A549 treated with dexamethasone at 1 μM for 4 hours (cell line): ENCODE measurements at places on chromosomes 12 and 14. TPM values are rescaled to one million over a fixed set of nuclear protein-coding genes. Genes with fewer than 3 reads are reported as not detected.

The LAG3 gene
- 0.56 to 1.7 TPM (median 1.3 TPM) in 5 replicates for total RNA-seq

The SPATS2 gene
- total RNA-seq = 30.1 to 37.0 TPM (median 36.5 TPM) in 5 replicates

The ASB2 gene
- total RNA-seq = 0.32 to 0.76 TPM (median 0.38 TPM) in 5 replicates

The NOP9 gene
- total RNA-seq = 12.5 to 17.2 TPM (median 17.2 TPM) in 5 replicates

The L2HGDH gene
- 9.2 to 11.9 TPM (median 10.1 TPM) in 5 replicates for total RNA-seq

The SYNDIG1L gene
- not detected in 5 replicates for total RNA-seq
